ENCODE measurements at places on chromosomes 7 and 10. TPM values are rescaled to one million over a fixed set of nuclear protein-coding genes. Genes with fewer than 3 reads are reported as not detected.

DNA sequence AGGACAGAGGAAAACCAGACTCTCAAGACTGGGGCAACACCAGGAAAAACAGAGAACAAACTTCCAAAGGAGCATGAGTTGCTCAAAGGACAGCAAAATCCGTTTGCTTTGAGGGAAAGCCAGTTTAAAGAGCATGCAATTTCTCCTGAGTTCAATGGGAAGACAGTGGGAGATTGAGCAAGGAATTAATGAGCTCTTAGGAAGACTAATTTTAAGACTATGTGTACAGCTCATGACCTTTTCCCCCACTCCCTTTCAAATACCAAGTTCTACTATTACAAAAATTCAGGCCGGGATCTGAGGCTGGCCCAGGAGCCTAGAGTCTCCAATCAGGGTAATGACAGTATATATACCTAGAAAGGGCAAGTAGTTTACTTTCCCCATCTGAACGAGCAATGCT, 79.2 kb downstream of the EPDR1 start:
- DNase-seq: no peak

GRCh38 chr7:964401-965231, 10.1 kb upstream of the ADAP1 start:
- no peak for DNase-seq

Gene SORBS1
- 31.4 TPM for total RNA-seq

Gene ANKRD1
- 2.1 TPM for total RNA-seq

GRCh38 chr7:87600130-87601124, at the start of gene ABCB1:
ABCB1 (minus strand) TSS chr7:87600884; CDS start chr7:87600184, 700 bp downstream.
- DNase-seq: peak; percentile 67

DNA sequence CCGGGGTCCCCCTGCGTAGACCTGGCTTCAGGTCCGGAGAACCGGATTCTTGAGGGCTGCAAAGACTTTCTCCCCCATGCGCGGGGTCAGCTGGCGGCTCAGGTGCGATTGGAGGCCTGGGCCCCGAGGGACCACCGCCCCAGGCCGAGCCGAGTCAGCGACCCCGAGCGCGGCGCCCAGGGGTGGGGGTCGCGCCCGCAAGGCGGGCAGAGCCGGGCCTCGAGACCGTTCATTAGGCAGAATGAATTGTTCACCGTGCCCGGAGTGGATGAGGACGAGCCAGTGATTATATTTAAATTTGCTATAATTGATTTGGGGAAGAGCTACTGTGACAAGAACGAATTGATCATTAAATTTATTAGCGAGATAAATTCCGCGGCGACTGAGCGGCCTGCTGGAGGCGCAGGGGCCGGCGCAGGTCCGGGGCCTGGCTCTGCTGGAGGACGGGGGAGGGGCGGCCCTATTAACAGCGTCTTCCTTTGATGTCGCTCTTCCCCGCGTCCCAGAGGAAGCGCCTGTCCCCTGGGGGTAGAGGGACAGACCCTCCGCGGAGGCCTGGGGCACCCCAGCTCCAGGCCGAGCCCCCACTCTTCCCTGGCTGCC, 7.5 kb downstream of the MNX1 start:
- DNase-seq: peak; percentile 29

GRCh38 chr7:155951554-155952158, 139.4 kb upstream of the SHH start:
- no peak for DNase-seq

Gene OR2A7
- total RNA-seq: 4.2 TPM

- no peak for DNase-seq
Measured at GRCh38 chr7:91287371-91288084, 23.3 kb downstream of the FZD1 start.

Gene CAV2
- 36.0 TPM for total RNA-seq

DNA sequence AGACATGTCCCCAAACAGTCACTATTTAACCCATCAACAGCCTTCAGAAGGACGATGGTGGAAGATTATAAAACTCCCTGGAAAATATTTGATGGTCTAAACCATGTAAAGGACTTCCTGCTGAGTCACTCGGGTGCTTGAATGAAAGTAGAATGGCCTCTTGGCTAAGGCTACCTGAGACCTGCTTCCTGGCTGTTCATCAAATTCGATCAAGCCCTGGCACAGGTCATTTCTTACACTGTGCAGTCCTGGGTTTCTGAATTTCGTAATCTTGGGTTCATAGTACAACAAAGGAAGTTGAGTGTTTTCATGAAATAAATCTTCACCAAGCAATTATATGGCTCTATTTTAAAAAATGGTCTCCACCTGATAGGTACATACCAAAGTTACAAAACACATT, 260.3 kb upstream of the RNF32 start:
- no peak for DNase-seq

All from type B pancreatic cell (in vitro differentiated cells).